ENCODE measurements at places on chromosomes 4 and X.

DNA sequence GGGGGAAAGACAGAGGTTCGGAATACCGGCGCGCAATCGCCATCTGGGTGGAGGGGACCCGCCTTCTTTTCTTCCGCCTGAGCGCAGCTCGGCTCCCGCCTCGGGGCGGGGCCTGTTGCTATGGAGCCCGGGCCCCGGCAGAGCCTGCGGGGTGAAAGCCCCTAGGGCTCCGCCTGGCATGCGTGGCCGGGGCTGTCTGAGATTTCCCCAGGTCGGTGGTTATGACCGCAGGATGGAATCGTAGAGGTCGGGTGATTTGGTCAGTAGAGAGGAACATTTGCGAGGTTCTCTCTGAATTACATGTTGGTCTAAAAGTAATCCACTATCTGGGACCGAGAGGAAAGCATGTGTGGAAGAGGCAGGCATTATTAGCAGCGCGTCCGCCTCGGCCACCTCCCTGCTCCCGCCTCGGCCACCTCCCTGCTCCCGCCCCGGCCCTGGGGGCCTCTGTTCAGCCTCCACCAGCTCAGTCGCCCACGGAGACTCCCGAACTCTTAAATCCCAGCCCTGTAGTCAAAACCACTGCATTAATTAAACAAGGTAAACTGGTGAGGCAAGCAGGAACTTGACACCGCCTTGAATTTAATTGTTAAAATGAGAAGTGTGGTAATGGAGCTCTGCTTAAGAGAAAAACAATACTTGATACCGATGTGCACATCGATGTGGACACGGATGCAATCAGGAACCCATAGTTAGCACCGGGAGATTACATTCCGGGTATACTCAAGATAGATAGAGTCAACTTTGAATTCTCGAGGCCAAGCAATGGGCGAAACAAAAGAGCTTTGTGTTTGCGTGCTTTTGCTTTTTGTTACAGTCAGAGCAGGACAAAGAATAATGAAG is 45.2 kb downstream of the TRIM2 start:
- DNase-seq, result peak; percentile 96

DNA sequence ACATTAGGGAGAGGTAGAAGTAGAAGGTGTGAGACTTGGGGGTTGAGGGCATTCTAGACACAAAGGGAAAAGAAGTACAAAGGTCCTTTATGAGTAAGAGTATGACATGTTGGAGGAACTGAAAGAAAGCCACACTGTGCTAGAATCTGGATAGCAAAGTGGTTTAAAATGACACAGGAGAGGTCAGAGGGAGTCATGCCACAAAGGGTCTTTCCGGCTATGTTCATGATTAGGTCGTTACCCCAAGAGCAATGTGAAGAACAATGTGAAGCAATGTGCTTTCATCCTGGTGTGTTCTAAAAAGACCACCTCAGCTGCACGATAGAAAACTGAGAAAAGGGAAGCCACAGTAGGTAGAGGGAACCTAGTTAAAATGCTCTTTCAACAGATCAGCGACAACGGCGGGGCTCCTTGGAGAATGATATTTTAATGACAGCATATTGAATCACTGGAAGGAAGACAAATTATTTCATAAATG is 29.2 kb downstream of the SMIM14 start:
- DNase-seq, result no peak

DNA sequence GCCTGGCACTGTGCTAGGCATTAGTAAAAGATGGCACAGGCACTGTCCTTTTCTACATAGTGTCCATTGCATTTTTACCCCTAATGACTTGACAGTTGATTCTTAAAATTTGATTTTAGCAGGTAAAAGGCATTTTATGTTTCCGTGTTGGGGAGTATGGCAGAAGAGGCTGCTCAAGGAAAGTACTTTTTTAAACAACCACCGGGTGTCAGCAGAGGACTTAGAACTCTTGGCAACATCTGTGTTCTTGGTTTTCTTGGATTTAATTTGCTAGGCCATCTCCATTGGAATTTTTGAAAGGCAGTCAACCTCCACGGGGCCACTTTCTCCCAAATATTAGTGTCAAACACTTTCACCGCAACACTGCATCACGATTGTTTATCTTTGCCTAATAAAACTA is 102.9 kb downstream of the TSPAN7 start:
- peak; percentile 58 for DNase-seq

DNA sequence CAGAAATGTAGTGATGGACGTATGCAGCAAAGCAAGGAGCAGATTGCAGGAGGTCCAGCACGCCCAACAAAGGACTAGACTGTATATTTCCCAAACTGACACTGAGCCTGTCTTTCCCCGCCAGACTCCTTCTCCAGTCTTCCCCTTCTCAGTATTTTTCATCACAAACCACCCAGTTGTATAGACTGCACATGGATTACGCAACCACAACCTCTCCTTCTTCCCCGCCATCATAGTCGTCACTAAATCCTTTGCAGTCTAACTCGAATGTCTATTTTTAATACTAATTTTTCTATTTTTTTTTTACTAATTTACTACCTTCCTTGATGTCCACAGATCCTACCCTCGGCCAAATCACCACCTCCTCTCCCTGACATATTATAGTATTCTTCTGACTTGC is 105.4 kb downstream of the MTNR1A start:
- no peak for DNase-seq

GRCh38 chr4:56958111-56958517 is 19.3 kb downstream of the NOA1 start:
- no peak for DNase-seq

- no peak for DNase-seq
Measured at GRCh38 chrX:103495786-103496185, 23.5 kb downstream of the RAB40A start.

Data from neural progenitor cell (in vitro differentiated cells).